CD4-positive, alpha-beta T cell treated with Interleukin-17A for 1 hour (primary cell): ENCODE measurements at places on chromosomes 5 and 9.

- no peak for DNase-seq
These were observed 54.7 kb downstream of the PPIC start for GRCh38 chr5:122981846-122982245.

DNA sequence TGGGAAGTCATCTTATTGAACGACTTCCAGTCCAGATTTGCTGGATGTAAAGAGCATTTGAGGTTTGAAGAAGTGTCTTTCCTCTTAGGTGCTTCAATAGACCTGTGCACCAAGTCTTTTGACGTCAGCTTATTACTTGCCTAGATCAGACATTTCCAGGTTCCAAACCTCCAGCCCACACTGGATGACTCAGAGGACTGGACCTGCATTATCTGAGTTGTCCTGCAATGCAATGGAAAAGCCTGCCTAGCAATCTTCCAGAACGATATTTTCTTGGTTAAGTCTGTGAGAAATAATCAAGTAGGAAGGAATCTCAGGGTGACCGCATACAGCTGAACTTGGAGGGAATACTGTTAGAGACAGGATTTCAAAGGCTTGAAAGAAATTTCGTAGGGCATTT, 147.2 kb upstream of the MOCS2 start:
- DNase-seq, result no peak

- DNase-seq, result no peak
These were observed 177.6 kb upstream of the IER5L start for GRCh38 chr9:129355631-129356030.

GRCh38 chr5:132257131-132258101, at the start of gene PDLIM4:
TSS of gene PDLIM4 (plus strand) at chr5:132257696. CDS start at chr5:132257735, 39 bp downstream.
- DNase-seq, result no peak

- DNase-seq, result no peak
These were observed 189.1 kb downstream of the PAX5 start for GRCh38 chr9:36844961-36845360.

GRCh38 chr9:134650431-134651190, 9.0 kb downstream of the COL5A1 start:
- DNase-seq, result no peak

DNA sequence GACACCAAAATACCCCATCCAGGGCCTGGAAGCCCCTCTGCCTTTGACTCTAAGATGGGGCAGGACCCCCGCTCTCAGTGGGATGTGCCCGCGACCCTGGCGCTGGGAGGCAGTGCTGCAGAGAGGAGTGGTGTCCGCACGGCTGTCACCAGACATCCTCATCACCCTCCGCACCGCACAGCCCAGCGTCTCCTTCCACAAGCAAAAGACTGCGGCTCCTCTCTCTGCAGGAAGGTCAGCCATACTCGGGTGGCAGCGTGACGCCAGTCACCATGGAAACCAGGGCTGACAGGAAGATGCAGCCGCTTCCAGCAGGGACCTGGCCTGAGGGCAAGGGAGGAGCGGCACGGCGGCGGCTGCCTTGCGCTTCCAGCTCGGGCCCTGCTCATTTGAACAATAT, 17.1 kb upstream of the SLC6A3 start:
- DNase-seq, result no peak

GRCh38 chr9:127316586-127317323, 52.2 kb downstream of the GARNL3 start:
- DNase-seq, result no peak

- no peak for DNase-seq
These were observed 8.6 kb upstream of the PTGES start for GRCh38 chr9:129761293-129761900.

- DNase-seq, result no peak
These were observed 49.0 kb upstream of the FOXI1 start for GRCh38 chr5:170056561-170057267.

GRCh38 chr5:134568761-134569695, 43.6 kb downstream of the JADE2 start:
- no peak for DNase-seq

GRCh38 chr9:36153746-36154145, 15.4 kb upstream of the CCIN start:
- DNase-seq, result no peak

DNA sequence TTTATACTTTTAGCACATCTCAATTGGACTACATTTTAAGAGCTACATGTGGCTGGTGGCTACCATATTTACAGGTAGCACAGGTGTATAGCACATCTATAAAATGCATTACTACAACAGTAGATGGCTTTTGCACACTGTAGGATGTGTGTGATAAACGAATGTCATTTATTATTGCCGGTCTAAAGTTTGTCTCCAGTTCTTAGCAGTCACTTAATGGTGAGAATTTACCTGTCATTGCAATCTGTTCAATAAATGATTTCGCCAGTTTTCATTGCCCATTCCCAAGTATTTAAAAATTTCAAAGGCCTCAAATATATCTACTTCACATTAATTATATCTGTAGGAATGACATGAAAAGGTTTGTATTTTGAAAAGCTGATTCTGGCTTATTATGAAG, 15.9 kb downstream of the SCAMP1 start:
- DNase-seq, result no peak

DNA sequence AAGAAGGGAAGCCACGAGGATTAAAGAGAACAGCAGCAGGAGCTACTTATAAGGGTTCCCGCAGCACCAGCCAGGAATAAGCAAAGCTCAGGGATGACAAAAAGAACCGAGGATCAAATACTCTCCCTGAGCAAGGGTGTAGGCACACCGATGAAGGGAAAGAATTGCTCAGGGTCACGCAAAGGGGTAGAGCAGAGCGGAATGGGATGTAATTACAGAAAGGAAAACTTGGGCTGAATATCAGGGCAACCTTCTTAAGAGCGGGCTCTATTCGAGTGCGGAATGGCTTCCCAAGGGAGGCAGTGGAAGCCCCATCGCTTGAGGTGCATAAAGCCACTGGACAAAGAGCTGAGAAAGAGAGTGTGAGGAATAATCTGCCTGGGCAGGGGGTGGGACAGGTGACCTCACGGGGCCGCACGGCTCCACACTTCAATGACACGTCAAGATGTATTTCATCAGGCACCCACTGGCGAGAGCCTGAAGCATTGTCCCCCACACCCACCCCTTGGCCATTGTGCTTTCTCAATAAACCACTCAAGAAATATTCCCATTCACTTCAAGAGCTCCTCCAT, 162.2 kb downstream of the EBF1 start:
- DNase-seq, result no peak

- DNase-seq, result no peak
These were observed 40.5 kb upstream of the PJA2 start for GRCh38 chr5:109450129-109450877.

GRCh38 chr9:134669399-134669955, 27.9 kb downstream of the COL5A1 start:
- no peak for DNase-seq

DNA sequence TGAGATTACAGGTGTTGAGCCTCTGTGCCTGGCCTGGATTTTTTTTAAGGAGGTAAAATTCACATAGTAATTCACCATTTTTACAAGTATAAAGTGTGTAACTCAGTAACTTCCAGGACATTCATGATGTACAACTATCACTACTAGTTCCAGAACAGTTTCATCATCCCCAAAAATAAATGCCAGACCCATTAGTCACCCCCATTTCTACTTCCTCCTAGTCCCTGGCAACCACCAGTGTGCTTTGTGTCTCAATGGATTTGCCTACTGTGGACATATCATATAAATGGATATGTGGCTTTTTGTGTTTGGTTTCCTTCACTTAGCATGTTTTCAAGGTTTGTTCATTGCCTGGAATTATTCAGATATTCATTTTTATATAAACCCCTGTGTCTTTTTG, 72.5 kb upstream of the PANK3 start:
- no peak for DNase-seq

DNA sequence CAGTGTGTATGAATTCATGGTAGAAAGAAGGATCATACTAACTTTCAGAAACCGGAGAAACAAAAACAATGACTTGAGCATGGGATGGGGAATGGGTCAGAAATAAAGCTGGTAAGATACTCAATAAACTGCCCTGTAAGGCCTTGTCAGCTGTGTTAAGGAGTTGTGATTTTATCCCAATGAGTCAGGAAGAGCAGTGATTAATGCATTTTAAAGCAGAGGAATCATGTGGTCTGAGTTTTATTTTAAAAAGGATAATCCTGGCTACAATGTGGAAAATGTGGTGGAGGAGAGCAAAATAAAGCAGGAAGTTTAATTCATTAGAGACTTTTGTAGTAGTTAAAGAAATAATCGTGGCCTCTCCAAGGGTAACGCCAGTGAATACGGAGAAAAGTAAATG, 28.7 kb downstream of the DHX29 start:
- no peak for DNase-seq
